ENCODE measurements at places on chromosomes 11 and 22.
A peak's percentile ranks its signal among the peaks of the same experiment; 100 is the strongest.

DNA sequence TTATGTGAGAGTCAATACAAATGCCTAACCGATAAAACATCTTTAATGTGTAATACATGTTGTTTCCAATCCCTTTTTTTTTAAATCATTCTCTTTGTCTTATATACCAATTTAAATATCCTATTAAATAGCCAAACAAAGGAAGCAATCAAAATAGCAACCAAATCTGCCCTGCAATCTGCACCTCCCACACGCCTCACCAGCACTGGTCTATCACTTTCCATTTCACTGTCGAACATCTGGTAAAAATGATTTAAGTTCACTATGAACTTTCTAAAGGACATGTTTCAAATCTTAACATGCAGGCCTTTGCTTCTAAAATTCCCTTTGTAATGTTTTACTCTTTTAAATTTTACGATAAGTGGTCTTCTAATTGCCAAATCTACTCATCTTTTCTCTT lies 1305.5 kb upstream of the TENM4 start:
- no peak for DNase-seq

- DNase-seq: peak; percentile 30
Observed at GRCh38 chr11:63791495-63792167, 21.6 kb upstream of the SPINDOC start.

DNA sequence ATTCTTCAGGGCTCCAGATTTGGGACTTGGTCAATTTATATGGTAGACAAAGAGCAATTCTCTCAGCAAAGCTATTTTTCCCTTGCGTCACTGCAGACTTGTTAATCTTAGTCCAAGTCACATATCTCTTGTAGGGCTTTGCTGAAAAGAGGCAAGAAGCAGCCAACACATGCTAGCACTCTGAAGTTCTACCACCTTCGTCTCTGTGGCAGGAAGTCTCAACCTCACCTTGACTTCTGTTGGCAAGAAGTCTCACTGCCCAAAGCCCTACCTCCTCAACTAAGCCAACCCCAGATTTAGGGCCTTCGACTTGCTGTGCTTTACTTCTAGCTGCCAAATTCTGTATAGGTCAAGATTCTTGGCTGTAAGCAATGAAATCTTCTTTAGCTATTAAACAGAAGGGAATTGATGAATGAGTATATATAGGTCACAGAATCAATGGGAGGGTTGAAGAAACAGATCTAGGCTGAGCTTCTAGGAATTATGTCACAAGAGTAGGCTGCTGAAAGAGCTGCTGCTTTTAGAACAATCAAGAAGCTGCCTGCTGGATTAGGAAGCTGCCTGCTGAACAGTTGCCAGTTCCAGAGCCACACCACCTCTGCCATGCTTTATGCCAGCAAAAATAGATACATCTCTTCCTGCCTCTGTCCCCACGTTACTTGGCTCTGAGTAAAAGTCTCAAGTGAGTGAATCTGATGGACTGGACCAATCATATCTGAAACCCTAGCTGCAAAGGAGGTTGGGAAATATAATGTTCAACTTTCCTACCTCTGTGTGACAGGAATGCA lies 17.6 kb upstream of the NCR3LG1 start:
- DNase-seq: no peak

GRCh38 chr11:115637599-115638241 lies 133.5 kb upstream of the CADM1 start:
- DNase-seq: no peak

GRCh38 chr11:1988667-1989317 lies 8.8 kb downstream of the H19 start:
- no peak for DNase-seq

DNA sequence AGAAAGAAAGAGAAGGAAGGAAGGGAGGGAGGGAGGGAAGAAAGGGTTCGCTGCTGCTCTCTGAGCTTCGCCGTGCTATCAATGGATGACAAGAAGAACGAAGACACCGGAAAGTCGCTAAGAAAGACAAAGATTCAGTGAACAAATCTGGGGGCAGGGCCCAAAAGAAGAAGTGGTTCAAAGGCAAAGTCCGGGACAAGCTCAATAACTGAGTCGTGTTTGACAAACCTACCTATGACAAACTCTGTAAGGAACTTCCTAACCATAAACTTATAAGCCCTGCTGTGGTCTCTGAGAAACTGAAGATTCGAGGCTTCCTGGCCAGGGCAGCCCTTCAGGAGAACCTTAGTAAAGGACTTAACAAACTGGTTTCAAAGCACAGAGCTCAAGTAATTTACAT lies 2.9 kb upstream of the TTLL1 start:
- DNase-seq: no peak

DNA sequence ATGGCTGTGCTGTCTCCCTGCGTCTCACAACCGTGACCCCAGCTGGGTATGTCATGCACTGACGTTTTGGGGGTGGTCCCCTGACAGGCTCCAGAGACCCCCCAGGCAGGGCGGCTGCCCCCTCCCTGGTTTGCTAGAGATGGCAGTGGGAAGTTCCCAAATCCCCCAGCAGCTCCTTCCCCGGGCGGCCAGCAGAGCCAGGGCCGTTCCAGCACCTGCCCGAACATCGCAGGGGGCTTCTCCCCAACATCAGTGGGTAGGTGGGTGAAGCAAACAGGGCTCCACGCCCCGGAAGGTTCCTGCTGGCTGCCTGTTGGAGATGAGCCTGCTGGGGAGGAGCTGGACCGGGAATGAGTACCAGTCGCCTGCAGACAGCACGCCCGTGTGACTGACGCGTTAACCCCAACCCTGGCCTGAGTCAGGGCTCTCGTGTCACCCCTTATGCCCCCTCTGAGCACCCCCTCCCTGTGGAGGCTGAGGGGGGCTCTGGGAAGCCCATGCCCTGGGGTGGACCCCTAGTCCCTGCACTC lies 45.6 kb downstream of the GRAMD4 start:
- no peak for DNase-seq

- DNase-seq: no peak
Observed at GRCh38 chr11:123783536-123783935, 22.6 kb downstream of the OR6M1 start.

DNA sequence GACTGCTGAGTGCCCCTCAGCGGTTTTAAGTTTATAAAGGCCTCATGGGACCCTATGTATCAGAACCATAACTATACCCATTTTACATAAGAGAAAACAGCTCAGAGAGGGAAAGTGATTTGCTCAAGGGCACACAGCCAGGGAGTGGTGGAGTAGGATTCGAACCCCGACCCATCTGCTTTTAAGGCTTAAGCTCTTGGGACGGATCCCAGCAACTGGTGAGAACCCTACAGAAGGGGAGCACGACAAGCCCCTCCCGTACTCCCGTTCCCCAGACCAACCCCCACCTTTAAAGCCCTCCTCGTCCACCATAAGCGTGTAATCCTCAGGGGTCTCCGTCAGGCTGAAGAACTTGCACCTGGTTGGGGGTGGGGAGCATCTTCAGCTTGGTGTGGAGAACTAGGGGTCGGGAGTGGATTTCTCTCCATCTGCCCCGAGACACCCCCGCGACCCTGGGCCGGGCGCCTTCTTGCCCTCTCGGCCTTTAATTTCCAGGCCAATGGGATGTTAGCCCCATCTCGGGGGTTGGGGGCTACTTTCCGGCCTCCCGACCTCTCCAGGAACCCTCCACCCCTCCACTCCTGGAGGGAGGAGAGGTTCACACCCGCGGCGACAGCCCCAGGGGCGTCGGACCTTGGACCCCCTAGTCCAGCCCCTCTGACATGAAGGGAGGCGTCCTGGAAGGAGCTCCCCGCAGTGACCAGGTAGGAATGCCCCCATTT lies 725 bp downstream of the CASTOR1 start:
- DNase-seq: no peak

DNA sequence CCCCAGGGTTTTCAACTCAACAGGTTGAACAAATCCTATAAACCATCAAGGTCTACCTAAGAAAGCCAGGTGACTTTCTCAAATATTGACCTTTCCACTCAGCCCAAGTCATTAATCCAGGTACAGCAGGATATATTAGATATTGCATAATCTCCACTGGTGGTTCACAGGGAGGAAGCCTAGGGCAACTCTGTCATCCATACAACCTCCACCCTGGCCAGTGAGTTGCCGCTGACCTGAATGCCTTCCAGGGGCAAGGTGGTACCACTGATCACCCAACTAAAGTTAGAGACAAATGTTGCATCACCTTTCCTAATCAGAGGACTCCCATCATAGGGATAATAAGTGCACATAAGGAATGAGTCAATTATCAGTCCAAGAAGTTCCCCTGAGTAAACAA lies 22.9 kb downstream of the GUCD1 start:
- DNase-seq: no peak

GRCh38 chr11:2526808-2527381 lies 82.1 kb downstream of the KCNQ1 start:
- DNase-seq: no peak

DNA sequence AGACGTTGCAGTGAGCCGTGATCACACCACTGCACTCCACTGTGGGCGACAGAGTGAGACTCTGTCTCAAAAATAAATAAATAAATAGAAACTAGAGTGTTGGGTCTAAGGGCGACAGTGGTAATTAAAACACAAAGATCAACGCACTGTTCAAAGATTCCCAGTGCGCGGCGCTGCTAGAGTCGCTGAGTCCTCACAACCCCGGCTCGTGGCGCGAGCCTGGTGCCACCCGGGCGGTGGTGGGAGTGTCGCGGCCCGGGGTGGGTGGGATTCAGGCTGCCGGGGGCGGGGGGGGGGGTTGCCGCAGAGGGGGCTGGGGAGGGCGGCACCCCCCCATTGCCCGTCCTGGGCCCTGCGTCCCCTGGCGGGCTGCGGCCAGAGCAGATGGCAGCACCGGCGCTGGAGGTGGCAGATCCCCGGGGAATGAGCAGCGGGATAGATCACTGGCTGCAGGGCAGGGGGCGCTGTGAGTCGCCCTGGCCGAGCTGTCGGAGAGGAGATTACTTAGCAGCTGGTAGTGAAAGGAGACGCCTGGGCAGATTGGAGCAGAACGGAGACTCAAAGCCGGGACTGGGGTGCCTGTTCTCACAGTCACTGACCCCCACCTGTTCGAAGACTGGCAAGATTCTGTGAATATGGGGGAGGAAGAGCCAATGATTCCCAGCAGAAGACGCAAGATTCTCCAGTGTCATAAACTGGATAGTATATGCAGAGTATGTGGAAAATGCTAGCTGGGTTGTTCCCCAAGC lies 30.2 kb upstream of the APOBEC3A start:
- DNase-seq: no peak

GRCh38 chr22:49574205-49574880 lies 253.3 kb downstream of the BRD1 start:
- DNase-seq: no peak

DNA sequence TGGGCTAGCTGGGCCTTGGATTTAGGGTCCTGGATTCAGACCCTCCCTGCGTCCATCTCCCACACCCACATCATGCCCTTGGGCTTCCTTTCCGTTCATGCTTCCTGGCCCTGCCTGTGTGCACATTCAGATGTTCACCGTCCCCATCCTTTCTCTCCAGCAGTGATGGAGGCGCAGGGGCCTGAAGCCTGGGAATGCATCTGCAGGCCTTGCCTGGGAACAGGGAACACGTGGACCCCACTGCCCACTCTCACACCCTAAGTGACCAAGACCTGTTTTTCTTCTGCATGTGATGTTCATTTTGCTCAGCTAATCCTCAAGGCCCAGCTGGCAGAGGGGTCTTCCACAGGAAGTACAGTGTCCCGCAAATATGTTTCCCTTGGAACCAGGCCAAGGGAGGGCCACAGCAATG lies 91.6 kb upstream of the PARVA start:
- no peak for DNase-seq

- no peak for DNase-seq
Observed at GRCh38 chr22:28773461-28773867, 969 bp downstream of the CCDC117 start.

DNA sequence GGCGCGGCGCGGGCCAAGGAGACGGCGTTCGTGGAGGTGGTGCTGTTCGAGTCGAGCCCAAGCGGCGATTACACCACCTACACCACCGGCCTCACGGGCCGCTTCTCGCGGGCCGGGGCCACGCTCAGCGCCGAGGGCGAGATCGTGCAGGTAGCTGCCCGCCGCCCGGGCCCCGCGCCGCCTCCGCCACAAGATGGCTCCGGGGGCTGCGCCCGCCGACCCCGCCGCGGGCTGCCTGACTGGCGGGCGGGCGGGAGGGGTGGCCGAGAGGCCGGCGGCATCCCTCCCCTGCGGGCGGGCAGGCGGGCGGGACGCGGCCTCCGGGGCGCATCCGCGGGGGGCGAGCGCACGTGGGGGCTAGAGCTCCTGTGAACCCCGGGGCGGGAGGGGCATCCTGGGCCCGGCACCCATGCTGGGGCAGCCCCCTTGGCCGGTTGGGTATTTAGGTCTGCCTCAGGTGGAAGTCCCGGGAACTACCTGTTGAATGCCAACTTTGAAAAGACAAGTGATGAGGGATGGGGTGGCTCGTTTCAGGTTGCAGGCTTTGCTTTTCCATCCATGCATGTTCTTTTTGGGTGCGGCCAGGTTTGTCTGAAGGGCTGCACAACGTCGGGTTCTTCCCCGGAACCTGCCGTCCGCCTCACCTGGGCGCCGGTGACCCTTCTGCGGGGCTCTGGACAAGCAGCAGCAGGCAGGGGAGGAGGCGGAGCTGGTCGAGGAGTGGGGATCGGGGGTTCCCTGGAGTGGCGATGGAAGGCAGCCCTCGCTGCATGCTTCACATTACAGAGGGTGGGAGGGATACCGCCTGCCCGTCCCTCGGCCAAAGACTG lies 760 bp downstream of the ZNRF3 start:
- DNase-seq: peak; percentile 38

- no peak for DNase-seq
Observed at GRCh38 chr11:125464270-125464662, 31.8 kb downstream of the FEZ1 start.

DNA sequence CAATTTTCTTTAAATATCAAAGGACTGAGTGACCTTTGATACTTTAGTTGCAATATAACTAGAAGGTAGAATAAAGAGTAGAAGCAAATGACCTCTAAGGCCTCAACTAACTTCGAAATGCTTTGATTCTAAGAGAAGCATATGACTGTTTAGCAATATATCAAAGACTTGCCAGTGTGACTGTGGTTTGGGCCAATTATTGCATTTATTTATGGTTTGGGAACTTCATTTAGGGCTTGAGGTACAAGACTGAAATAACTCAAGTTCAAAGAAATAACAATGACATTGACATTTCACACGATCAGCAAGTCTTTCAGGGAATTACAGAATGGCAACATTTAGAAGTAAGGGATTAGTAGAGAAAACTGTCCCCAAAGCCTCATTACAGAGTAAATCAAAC lies 709.7 kb upstream of the LRRC4C start:
- DNase-seq: no peak

- DNase-seq: no peak
Observed at GRCh38 chr11:117796456-117796871, 552 bp downstream of the DSCAML1 start.

DNA sequence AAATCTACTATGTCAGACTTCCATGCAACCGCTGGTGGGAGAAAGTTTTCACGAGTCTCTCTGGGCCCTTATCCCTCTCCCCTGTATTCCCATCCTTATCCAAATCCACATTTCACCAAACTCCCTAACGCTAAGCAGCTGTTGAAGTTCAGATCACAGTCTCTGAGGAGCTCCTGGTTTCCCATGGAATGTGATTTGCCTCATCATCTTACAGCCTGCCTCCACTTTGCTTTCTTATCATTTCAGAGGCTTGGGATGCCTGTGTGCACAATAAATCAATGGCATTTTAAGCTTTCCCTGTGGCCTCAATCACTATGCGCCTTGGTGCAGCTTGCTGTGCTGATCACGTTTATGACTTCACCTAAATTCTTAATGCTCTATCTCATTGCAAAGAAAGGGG lies 352.4 kb upstream of the FAT3 start:
- no peak for DNase-seq

- DNase-seq: no peak
Observed at GRCh38 chr11:130726234-130727037, 189.8 kb downstream of the SNX19 start.

Data from LoVo (cell line).